Posterior cingulate gyrus (tissue), 11 donors: ENCODE measurements at places on chromosomes 11 and 22.

DNA sequence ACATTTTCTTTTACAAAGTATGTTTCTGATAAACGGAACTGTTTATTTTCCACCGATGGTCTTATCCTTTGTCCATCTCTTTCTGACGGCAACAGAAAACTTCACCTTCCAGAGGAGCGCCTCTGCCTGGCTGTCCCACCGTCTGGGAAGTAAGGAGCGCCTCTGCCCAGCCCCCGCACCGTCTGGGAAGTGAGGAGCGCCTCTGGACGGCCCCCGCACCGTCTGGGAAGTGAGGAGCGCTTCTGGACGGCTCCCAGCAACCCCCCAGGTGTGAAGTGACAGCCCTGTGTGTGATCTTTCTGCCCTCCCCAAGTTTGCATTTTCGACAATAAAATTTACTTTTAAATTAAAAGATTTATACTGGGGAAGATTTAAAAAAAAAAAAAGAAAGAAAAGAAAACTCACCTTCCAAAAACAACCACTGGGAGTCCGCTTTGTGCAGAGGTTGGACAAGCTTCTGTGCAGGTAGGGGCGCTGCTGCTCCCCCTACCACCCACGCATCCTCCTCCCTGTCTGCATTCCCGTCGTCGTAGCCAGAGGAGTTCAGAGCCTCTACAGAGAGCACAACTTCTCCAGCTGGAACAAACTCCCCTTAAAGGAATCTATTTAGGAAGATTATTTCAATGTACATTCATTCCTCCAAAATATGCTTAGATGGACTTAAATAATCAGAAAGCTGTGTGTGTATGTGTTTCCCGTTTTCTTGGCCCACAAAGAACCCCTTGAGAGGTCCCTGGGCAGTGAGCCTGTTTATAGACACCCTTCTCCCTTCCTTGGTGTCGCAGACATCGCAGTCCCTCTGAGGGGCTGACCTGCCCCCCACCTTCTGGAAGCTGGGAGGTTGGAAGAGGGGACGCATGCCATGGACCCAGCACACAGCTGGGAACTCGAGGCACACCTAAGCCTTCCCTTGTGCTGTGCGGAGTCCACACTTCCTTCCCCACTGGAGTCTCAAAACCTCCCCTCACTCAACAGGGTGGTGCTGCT is 849 bp upstream of the APOBEC3B start:
- DNase-seq = no peak

DNA sequence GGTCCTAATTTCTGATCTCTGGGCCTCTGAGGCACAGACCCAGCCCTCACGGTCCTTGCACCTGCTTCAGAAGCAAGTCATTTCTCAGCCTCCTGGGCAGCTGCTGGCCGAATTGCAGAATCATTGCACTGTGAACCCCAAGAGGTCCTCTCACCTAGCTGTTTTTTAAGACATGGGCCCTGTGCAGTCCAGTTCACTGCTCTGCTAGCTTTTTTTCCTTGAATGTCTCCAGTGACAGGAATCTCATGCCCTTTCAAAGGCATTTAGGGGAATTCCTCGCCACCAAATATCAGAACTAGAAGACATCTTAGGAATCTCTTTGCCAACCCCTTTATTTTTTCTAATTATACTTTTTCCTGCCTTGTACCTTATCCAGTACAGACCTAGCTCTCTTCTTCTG is 35.6 kb upstream of the TP53I11 start:
- no peak for DNase-seq

DNA sequence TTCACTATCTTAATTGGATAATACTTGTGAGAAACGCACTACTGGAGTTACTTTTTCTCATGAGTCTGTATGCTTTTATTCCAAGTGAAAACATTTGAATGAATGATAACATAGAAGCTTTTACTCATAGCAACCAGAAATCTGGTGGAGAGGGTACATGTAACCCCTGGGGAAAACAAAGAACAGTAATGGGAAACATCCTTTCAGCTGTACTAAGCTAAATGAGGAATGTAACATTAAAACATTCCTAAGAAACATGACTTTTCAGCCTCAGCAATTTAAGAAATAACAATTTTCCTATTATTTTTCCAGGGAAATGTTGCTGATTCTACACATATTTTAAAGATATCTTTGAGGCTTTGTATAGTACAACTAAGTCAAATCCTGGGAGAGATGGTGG is 97.2 kb upstream of the CEP126 start:
- no peak for DNase-seq

DNA sequence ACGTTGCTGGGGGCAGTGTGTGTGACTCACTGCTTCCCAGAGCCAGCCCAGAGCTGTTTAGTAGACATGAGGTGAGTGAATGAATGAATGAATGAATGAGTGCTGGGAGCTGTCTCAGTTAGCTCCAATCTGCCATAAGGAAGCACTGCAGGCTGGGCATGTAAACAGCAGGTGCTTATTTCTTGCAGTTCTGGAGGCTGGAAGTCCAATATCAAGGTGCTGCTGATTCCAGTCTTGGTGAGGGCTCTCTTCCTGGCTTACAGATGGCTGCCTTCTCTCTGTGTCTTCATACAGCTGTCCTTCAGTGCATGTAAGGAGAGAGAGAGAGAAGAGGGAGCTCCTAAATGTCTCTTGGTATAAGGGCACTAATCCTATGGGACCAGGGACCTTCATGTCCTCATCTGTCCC is 4.1 kb downstream of the C11orf21 start:
- no peak for DNase-seq

- DNase-seq = no peak
Measured at GRCh38 chr11:62390722-62391121, 28.1 kb upstream of the SCGB1A1 start.

DNA sequence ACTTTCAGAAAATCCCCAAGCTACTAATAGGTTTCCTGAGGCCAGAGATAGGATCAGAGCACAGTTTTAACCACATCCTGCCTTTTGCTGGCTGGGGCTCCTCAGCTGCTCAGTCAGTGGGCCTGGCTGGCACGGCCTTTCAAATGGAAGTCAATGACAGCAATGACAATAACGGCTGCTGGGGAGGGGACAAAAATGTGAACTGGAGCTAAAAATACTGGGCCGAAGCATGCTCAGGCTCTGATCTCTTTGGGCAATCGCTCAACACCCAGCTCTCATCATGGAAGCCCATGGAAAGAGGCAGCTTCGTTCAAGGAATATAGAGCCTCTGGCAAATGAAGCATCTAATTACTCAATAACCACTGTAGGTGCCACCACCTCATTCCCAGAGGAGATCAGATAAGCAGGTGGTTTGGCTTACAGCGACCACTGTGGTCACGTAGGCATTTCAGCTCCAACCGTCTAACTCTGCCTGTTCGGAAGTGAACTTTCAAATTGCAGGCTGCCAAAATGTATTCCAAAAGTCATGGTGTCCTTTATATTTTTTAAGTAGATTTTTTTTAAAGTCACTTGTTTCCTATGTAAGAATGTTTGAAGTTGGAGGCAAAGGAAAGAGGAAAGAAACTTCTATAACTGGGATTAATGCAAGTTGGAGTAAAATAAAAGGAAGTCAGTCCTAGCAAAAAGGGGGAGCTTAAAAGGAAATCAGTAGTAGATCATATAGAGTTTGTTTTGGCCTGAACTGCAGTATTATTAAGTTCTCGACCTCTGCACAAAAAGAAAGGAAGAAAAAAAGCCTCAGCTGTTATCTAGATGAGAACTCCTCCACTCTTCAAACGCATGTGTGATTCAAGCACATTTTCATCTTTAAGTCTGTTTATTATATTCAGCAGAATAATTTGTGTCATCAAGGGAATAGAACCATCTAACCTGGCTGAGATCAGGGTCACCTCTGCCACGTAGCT is 14.1 kb downstream of the WT1 start:
- no peak for DNase-seq

DNA sequence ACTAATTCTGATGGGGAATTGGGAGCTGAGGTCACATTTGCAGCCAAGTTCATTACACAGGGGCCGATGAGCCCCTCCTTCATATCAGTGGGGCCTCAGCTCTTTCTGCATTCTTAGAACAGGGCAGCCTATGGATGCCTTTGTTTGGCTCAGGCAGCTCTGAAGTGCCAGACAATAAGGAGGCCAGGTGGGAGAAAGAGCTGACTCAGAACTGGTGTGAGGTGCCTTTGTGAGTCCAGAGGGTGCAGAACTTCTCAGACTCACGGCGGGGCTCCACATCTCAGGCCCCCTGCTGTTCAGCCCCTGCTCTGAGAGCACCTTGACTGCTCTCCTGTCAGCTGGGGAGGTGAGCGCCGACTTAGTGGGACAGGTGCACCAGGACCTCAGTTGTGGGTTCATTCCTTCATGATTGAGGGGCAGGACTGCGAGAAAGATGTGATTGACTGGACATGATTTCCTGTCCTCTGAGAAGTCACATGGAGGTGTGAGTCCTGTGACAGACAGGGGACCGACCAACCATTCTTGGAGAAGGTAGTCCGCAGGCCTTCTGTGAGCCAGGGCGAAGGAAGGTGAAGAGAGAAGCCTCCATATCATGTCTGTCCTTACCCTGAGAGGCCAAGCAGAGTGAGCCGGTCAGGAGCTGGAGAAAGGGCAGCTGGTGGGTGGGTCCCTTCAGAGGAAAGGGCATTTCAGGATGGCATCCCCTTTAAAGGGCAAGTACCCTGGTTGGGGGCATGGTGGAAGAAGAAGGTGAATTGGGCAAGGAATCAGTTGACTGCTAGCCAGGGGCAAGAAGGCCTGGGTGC is 245.0 kb upstream of the TBCEL start:
- no peak for DNase-seq

DNA sequence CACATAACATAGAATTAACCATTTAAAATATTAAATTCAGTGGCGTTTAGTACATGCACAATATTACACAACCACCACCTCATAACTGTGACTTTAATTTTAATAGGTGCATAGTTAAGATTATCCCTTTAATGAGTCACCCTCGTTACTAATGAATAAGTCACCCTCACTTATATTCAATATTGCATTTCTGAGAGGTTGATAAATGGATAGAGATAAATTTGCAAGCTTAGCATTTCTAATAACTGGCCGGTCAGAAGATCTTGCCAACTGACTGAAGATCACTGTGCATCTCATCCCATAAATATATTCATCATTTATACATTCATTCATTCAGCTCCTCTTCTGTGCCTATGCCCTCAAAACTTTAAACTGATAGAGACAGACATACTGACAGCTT is 243.7 kb downstream of the TTC28 start:
- DNase-seq = no peak

- no peak for DNase-seq
Measured at GRCh38 chr11:72774499-72774898, 19.3 kb downstream of the STARD10 start.

GRCh38 chr11:65625628-65626342 is 10.2 kb downstream of the PCNX3 start:
- DNase-seq = peak; percentile 87

DNA sequence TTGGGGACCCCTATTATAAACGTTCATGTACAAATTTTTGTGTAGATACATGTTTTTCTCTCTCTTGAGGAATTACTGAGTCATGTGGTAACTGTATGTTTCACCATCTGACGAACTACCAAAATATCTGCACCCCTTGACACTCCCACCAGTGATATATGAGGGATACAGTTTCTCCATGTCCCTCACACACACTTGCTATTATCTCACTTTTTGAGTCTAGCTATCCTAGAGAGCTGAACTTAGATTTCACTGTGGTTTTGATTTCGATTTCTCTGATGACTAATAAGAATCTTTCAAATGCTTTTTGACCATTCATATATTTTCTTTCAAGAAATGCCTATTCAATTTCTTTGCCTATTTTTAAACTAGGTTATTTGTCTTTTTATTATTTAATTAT is 200.2 kb downstream of the PGR start:
- DNase-seq = no peak

DNA sequence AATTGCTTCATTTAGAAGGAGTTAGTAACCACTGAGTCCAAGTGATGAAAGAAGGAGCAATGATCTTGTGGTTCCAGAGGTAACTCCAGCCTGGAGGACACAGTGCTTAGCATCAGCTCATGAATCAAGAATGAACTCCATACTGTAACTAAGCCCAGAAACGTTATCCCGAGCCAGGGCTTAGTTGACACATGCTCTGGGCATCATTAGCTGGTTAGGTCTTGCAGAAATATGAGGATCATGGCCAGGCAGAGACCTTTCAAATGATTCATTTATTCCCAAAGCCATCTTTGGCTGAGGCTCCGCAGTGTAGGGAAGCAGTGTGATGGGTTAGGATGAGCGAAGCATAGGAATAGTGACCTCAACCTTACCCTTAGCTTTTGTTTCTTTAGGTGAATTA is 277.4 kb downstream of the FAM76B start:
- DNase-seq = no peak

- no peak for DNase-seq
Measured at GRCh38 chr22:23256986-23257888, 76.9 kb downstream of the BCR start.
